Stimulated activated naive B cell treated with anti-CD40 and anti-IgM and Interleukin-4, amounts not matched to agents 10 μg/mL and 1 μg/mL and 100 μg/mL, for 72 hours (primary cell): ENCODE measurements at places on chromosomes 11 and 22.

DNA sequence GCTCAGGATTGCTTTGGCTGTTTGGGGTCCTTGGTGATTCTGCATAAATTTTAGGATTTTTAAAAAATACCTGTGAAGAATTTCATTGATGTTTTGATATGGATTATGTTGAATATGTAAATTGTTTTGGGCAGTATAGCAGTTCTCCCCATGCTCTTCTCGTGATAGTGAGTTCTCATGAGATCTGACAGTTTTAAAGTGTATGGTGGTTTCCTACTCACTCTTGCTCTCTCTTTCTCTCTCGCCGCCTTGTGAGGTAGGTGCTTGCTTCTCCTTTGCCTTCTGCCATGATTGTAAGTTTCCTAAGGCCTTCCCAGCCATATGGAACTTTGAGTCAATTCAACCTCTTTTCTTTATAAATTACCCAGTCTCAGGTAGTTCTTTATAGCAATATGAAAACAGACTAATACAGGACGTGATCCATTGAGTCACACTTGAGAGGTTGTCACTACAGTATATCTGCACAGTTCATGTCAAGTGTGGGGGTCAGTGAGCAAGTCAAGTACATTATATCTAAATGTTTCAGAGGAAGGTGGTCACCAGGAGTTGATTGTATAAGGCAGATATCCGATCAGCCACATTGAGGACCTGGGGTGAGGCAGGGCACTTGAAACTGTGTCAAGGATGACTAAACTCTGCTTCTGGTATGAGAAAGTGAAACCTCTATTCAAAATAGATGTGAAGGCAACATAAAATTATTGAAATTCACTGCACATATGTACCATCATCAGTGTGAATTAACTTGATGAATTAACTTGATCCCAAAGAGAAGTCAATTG lies 70.7 kb upstream of the CCDC179 start:
- DNase-seq = no peak

GRCh38 chr22:32005453-32005852 lies 37.6 kb upstream of the SLC5A1 start:
- DNase-seq = no peak

GRCh38 chr11:7974668-7975067 lies 9.4 kb upstream of the NLRP10 start:
- DNase-seq = no peak

DNA sequence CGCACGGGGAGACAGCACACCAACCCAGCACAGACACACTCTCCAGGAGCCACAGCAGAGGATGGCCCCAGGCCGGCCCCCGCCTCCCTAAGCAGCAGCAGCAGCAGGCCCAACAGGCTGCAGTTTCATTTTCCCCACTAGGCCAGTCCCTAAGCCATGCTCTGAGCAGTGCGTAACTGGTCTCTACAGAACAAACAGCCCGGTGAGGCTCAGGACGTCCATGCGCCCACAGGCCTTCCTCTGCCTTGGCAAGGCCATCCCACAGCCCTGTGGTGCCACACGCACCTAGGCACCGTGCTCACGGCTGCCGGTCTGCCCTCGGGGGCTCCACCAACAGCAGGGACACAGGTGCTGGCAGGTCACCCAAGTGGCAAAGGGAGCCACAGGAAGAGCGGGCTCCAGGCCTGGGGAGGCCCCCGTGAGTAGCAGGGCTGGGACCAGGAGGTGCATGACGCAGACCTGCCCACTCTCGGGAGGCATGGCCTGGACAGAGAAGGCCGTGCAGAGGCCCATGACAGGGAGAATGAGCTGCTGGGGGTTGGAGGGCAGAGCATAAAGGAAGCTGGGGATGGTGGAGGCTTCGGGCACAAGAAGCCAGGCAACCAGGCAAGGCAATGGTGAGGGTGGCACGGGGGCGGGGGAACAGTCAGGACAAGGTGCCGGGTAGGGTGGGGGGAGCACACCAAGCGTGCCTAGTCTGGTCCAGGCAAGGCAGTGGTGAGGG lies 1.4 kb upstream of the MOB2 start:
- no peak for DNase-seq

DNA sequence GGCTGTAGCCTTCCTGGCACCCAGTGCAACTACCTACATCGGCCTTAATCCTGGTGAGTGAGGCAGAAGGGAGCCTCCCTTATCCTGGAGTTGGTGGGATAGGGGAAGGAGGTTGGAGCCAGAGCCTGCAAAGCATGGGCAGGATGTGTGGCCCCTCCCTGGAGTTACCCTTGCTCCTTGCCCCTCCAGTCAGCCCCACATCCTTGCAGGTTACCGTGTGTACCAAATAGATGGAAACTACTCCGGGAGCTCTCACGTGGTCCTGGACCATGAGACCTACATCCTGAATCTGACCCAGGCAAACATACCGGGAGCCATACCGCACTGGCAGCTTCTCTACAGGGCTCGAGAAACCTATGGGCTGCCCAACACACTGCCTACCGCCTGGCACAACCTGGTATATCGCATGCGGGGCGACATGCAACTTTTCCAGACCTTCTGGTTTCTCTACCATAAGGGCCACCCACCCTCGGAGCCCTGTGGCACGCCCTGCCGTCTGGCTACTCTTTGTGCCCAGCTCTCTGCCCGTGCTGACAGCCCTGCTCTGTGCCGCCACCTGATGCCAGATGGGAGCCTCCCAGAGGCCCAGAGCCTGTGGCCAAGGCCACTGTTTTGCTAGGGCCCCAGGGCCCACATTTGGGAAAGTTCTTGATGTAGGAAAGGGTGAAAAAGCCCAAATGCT lies 3.9 kb downstream of the SMPD1 start:
- no peak for DNase-seq

GRCh38 chr11:46597155-46597554 lies 3.3 kb upstream of the AMBRA1 start:
- no peak for DNase-seq

GRCh38 chr11:130370845-130371590 lies 56.3 kb upstream of the ZBTB44 start:
- DNase-seq = no peak

- DNase-seq = no peak
Measured at GRCh38 chr11:122556605-122557004, 98.9 kb upstream of the UBASH3B start.

- DNase-seq = no peak
Measured at GRCh38 chr11:10382518-10382917, 72.5 kb upstream of the AMPD3 start.

DNA sequence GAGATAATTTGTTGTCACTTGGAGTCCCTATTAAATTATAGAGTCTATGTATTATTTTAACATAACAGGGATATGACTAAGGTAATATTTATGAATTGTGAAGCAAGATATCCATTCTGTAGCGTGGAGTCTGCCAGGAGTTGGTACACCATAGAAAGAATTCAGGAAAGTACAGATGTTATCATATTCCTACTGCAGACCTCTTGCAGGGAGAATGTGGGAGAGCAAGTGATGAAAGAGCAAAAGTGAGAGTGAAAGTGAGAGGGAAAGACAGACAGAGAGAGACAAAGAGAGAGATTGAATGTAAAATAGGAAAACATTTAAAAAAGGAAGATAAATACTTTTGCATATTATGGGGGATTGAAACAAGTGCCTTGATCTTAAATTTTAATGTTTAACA lies 468.8 kb downstream of the CNTN5 start:
- no peak for DNase-seq

GRCh38 chr22:41966607-41967240 lies 2.5 kb upstream of the SEPTIN3 start:
- DNase-seq = peak; percentile 47

DNA sequence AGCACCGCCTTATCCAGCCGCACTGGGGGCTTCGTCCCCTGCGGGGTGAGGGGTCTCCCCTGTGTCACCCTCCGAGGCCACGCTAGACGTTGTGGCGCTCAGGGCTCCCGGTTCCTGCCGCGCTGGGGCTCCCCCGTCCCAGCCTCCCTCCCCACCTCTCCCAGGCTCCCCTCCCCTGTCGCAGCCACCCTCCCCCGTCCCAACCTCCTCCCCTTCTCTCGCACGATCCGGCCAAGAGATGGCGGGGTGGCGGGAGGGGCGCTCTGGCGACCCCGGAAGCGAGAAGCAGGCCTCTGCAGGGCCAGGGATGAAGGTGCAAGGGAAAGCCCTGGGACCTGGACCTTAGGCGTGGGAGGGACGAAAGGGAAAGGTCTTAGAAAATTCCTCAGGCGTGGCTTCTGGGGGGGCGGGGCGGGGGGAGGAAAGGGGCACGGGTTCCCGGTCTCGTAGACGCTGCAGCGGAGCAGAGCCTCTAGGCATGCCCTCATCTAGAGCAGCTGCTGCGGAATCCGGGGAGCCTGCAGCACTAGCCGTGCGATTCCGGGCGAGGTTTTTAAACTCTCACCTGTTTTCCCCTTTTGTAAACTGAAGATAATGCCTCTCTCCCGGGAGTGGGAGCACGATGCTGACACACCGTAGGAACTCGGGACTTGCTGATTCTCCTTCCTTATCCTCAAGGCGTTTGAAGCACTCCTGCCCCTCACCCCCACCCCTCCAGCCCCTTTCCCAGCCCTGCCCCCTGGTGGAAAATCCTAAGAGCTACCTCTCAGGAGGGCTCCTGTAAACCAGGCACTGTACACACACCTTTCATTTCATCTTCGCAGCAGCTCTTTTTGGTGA lies 14.4 kb downstream of the KCNJ5 start:
- DNase-seq = no peak

DNA sequence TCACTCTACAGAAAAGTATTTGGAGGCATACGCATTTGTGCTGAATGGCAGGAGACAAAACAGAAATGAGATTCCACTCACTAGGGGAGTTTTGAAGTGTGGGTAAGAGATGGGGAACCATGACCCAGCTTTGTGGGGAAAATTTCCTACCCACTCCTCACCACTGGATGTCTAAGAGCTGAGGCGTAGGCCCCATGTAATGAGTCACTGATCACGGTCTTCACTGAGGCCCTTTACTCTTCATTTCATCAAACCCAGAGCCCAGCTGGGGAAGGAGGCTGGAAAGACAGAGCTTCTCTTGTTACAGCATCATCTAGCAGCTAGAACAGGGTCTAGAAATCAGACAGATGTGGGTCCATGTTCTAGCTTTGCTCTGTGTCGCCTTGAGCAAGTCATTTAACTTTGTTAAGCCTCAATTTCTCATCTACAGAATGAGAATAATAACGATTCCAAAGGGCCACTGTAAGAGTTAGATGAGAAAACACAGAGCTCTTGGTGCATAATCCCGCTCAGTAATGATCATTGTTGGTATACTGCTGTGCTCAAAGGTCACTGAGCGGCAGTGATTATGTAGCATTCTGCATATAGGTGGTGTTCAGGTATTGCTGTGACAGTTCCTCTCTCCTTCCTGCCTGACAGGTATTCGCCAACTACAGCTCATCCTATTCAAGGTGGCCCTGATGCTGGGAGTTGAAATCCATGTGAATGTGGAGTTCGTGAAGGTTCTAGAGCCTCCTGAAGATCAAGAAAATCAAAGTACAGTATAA lies 97.2 kb downstream of the MICAL2 start:
- no peak for DNase-seq

DNA sequence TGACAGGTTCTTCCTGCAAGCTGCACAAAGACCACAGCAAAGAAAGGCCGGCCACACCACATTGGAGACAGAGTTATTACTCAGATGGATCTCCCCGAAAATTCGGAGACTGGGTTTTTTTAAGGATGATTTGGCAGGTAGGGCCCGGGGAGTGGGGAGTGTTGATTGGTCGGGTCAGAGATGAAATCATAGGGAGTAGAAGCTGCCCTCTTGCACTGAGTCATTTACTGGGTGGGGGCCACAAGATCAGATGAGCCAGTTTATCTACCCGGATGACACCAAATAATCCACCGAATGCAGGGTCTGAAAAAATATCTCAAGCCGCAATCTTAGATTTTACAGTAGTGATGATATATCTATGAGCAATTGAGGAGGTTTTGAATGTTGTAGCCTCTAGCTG lies 401.8 kb upstream of the FAT3 start:
- DNase-seq = no peak
